ENCODE measurements at places on chromosomes 5 and 9.

GRCh38 chr9:93309889-93310425 is 126.0 kb downstream of the WNK2 start:
- DNase-seq, result no peak

DNA sequence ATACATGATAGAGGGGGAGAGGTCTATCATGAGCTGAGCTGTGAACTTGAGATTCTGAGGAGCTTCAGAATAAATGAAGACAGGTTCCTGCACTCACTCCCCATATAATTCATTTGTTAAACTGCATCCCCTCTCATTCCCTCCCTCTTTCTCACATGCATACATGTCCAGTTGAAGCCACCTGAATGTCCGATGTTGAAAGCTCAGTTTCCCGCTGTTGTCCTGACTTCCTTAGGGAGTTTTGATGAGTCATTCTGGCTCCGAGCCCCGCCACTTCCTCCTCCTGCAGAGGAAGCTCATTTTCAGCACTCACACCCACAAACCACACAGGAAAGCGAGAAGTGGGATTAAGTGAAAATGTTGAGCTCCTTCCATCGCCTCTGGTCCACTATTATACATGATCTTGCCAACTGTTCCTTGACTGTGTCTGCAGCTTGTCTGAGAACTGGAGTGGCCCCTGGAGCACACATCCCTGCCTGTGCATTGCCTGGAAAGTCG is 121.2 kb downstream of the CEMIP2 start:
- DNase-seq, result peak; percentile 24

DNA sequence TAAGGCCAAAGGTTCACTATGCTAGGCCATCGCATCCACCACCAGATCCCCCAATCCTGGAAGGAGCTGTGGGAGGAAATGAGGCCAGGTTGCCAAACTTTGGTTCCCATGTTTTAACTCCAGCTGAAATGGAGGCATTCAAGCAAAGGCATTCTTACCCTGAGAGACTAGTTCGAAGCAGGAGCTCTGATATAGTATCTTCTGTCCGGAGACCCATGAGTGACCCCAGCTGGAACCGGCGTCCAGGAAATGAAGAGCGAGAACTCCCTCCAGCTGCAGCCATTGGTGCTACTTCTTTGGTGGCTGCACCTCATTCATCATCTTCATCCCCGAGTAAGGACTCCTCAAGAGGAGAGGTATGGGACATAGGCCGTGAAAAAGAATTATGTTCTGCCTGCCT is 75.6 kb downstream of the GAPVD1 start:
- no peak for DNase-seq

- DNase-seq, result peak; percentile 62
Observed at GRCh38 chr9:127897193-127897692, 2.2 kb downstream of the ST6GALNAC6 start.

DNA sequence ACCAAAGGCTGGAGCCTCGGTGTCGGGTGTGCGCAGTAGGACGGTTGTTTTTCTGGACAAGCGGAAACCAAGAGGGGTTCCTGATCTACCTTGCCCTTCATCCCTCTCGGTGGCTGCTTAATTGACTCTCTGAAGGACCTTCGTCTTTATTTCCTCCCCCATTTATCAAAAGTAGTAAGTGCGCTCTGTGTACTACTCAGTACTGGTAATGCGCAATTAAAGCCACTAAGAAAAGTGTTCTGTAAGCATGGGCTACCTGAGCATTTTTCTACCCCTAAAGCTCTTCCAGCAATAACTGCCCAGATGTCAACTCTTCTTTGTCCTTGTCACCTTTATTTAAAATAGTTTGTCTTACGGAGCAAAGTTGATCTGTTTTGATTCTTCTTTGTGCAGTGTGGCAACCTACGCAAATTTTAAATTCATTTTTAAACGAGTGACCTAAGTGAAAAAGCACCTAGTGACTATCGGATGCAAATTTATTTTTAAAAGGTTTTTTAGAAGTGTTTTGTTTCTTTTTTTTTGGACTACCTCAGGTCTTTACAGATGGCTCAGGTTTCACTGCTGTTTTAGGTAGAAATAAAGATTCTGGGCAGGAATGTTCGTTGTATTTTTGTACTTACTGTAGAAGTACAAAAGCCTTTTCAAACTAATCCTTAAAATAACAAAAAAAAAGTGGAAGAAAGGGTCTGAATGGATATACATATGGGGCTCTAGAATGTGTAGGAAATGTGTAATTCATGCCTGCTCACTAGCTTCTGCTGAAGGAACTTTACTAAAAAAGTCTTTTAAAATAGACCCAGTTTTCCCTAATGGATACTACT is 2.0 kb downstream of the JMY start:
- DNase-seq, result no peak

- DNase-seq, result no peak
Observed at GRCh38 chr5:164799391-164799790, 1294.0 kb downstream of the MAT2B start.

- DNase-seq, result no peak
Observed at GRCh38 chr5:10469253-10470050, 27.8 kb downstream of the ROPN1L start.

DNA sequence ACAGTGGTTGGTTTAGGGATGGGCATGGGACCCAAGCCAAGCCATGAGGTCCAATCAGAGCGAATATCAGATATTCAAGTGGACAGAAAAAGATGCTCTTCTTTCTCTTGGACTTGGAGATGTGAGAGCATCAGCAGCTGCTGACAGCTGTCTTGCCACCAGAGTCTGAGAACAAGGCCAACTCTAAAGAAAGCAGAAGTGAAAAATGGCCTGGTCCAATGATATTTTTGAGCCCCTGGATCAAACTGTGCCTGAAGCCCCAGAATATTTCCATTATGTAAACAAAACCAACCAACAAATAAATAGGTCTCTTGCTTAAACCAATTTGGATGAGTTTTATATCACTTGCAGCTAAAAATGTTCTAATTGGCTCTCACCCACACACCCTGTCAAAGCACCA is 30.7 kb upstream of the JADE2 start:
- DNase-seq, result no peak

- no peak for DNase-seq
Observed at GRCh38 chr5:153463806-153464205, 26.7 kb upstream of the GRIA1 start.

DNA sequence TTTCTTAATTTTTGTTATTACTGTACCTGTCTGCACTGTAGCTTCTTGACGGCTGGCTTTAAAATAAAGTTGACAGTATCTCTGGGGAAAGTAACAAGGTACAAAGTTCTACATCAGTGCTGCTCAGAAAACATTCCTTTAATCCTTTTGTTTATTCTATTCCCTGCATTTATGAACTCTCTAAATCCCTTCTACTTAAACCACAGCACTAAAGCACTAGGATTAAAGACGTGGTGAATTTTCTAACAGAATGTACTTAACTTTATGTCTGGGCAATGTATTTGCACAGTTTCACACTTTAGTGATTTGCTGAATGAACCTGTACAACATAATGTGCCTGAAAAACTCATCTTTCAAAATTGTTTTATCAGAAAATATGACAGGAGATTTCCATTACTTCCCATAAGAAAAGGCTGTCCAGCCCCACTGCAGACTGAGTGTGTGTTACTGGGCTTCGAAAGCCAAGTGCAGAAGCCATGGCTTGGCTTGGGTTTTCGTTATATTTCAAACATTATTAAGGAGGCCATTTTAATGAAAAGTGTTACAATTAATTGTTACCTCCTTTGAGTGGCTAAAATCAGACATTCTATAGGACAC is 43.8 kb downstream of the LHFPL2 start:
- peak; percentile 38 for DNase-seq

GRCh38 chr5:67620424-67621397 is 424.1 kb upstream of the CD180 start:
- DNase-seq, result peak; percentile 45

- no peak for DNase-seq
Observed at GRCh38 chr5:176557846-176558245, 8.7 kb downstream of the CDHR2 start.

GRCh38 chr9:32500768-32501167 is 25.2 kb downstream of the RIGI start:
- DNase-seq, result no peak

DNA sequence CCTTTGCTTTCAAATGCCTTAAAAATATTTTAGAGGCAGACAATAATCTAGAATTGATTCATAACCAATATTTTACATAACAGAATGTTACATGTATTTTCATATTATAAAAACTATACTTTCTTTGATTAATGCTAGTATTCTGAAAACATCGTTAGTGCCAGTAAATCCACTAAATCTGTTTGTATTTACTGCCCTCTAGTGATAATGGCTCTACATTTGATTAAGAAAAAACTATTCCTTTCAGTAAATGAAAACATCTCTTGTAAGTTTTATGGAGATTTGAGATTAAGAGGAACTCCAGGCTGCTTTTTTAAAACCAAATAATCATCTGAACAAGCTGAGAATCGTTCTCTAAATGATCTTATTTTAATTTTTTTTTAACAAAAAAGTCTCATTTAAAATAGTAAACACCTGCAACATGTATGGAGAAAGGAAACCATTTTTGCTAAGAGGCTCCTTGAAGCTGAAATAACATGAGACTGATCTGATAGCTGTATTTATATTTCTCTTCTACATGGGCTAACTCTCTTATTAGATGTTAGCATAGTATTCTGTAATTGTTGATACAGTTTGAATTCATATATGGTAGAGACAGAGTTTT is 424.7 kb downstream of the RAB3C start:
- peak; percentile 5 for DNase-seq

DNA sequence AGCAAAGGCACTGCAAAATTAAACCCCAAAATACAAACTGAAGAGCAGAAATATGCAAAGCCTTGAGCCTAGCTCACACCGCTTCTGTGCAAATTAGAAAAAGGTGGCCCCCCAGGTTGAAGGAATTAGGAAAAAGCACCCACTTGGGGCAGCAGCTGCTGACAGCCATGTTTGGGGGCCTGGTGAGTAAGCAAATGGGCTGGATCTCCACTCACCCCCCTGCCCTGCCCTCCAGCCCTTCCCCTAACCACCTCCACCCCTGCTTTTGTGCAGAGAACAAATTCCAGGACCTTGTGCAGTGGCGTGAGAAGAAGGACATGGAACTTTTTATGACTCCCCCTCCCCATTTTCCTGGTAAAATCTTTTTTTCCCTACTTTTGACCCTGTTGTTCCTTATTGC is 92.0 kb upstream of the DNAH5 start:
- no peak for DNase-seq

DNA sequence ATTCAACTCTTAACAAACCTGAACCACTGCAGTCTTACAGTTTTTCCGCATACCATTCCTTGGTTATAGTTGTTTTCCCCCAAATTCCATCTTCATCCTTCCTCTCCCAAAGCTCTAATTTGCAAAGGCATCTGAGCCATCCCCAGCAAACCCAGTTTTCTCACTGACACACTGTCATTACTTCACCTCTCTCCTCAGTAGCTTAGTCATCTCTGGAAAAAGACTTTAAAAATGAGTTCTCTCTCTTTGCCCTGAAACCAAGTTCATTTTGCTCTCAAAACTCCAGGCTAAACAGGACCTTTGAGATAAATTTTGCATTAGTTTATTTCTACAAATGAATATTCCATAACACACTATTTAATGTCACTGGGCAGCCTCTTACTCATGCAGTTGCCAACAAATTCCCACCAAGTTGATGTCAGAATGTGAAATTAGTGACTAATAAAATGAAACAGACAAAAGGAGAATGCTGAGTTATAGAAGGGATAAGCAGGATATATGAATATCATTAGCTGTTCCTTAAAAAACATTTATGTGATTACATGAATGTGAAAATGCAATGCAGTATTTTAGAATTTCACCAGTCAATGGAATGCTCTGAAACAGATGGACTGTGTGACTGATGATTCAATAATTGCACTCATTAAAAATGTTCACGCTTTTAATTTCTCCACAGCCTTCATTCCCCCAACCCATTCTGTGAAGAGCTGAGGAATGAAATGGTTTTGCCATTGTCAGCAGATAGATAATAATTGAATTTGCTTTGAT is 107.4 kb upstream of the DMAC1 start:
- DNase-seq, result no peak

- DNase-seq, result no peak
Observed at GRCh38 chr9:121405899-121406298, 35.8 kb upstream of the STOM start.

DNA sequence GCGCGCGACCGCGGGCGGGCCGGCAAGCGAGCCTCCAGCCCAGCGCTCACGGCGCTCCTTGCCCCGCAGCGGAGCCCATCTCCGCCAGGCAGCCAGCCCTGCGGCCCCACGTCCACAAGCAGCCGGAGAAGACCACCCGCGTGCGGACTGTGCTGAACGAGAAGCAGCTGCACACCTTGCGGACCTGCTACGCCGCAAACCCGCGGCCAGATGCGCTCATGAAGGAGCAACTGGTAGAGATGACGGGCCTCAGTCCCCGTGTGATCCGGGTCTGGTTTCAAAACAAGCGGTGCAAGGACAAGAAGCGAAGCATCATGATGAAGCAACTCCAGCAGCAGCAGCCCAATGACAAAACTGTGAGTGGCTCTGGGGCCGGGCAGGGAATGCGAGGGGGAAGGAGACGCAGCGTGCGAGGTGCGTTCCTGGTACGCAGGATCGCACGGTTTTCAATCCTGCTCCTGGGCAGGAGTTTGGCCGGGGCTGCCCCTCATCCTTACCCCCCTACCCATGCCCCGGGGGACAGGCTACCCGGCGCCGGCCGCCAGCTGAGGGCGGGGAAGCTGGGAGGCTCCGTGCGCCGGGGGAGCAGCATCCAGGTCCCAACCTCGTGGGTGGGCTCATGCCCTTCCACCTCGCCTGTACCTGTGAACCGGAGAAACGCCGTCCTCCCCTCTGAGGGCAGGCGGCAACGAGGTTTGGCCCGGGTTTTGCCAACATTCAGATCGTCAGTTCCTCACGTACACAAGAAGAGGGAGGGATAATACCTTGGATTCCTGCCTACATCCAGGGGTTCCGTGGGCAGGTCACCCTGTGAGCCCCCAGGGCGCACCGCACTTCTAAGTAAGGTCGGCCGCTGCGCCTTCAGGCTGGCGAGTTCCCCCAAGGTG is 6.6 kb downstream of the ISL1 start:
- no peak for DNase-seq

All from small intestine (tissue), 16 donors.